ENCODE measurements at places on chromosomes 5 and 9.

GRCh38 chr5:50623666-50624065 is 42.8 kb upstream of the PARP8 start:
- no peak for DNase-seq

DNA sequence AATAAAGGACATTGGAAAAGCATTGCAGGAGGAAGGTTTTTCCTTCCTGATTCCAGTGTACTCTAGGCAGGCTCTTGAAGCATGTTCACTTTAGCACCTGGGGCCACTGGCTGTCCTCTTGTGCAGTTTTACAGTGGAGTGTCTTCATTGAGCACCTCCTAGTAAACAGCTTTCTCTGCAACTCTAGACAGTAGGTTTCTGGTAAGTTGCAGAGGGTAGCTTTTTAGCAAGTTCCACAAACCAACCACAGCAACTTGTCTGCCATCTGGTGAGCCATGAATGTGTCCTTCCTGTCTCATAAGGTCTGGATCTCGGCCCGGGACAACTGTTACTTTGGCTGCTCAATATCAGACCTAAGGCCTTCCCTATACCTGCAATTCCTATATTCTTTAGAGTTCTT is 488.0 kb downstream of the MAN2A1 start:
- no peak for DNase-seq

GRCh38 chr9:38088006-38088925 is 19.2 kb upstream of the SHB start:
- DNase-seq, result peak; percentile 58

- DNase-seq, result no peak
Observed at GRCh38 chr9:87071473-87071872, 124.2 kb upstream of the GAS1 start.

GRCh38 chr5:1474866-1475543 is 29.8 kb upstream of the SLC6A3 start:
- no peak for DNase-seq

- no peak for DNase-seq
Observed at GRCh38 chr9:19208653-19209052, 21.8 kb upstream of the DENND4C start.

DNA sequence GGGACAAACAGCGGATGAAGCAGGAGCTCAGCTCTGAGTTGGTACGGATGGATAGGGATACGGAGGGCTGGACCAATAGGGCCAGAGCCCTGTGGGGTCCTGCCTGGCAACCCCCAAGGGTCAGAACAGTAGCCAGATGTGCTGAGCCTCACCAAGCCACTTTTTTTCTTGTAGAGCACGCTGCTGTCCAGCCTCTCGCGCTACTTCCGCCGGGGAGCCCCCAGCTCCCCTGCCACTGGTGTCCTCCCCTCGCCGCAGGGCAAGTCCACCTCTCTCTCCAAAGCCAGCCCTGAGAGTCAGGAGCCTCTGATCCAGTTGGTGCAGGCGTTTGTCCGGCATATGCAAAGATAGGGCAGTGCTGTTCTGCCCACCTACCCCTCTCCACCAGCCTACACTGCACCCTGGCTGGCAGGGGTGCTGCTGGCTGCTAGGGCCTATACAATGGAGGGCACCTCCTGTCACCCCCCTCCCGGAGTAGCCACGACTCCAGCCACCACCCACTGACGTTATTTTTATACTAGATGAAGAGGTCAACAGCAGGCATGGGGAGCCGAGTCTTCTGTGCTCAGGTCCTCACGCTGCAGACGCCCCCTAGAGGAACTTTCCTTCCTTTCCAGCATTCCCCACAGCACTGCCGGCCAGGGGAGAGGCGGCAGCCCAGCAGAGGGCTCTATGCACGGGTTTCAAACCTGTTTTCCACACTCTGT is 21.6 kb downstream of the SH3GLB2 start:
- DNase-seq, result peak; percentile 19

DNA sequence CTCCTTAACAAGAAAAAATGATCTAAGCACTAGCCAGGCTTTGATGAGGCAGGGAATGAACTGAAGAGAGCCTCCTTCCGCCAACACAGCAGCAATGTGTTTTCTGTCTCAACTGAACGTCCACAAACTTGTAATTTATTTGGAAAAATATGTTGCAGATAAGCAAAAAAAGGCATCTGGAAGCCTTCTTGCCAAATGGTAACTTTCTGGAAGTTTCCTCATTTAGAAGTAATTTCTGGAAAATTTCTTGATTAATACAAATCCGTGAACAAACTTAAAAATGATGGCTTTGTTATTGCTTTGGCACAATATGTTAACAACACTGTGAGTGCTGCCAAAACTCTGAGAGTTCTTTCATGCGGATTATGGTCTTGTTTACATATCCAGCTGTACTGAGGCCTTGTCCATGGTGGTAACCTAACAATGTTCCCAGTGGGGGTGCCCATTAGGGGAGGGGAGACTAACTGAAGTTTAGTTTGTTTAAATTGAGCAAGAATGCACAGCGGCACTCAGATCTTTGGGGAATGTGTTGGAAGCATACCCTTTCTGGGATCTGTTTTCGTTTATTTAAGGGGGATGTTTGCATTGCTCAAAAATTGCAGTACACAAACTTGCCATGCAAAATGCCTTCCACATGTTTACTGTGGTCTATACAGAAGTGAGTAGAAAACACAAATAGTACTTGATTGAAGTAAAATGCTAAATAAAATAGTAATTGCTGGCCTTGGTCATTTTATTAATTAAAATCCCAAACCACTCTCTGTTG is 334.7 kb downstream of the NR2F1-AS1 start:
- DNase-seq, result no peak

GRCh38 chr5:176823869-176824412 is 13.6 kb downstream of the UNC5A start:
- DNase-seq, result no peak

DNA sequence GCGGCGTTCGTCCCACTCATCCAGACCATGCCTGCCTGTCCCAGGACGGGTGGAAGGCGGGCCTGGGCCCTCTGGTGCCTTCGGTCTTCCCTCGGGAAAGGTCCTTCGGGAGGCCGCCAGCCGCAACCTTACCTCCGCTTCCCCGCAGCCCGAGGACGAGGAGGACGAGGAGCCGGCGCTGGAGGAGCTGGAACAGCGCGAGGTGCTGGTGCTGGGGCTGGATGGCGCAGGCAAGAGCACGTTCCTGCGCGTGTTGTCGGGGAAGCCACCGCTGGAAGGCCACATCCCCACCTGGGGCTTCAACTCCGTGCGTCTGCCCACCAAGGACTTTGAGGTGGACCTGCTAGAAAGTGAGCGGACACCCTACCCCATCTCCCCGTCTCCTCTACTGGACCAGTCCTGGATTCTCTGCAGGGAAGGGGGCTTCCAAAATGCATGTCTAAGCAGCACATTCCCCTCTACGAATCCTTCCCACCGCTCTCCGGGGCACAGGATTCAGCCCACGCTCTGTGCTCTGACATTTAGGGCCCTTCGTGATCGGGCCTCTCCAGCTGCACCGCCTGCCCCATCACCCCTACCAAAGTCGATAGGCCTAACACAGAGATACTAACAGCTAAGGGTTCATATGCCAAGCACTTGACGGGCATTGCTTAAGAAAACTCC is 1.1 kb downstream of the ARL10 start:
- no peak for DNase-seq

DNA sequence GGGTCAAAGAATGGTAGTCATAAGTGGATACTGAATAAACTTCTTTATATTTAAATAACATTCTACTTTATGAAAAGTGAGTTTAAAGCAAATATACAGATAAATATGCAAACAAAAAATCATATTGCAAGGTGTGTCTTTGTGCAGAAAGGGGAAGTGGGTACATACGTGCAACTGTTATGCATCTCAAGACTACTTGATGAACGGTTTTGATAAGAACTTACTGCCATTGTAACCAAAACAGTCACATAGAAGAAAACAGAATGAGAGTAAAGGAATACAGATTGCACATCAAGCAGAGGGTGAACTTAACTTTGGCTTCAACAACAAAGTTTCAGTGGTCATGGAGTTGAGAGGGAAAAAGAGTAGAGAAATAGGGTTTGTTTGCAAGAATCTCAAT is 9.9 kb downstream of the CAMK4 start:
- no peak for DNase-seq

DNA sequence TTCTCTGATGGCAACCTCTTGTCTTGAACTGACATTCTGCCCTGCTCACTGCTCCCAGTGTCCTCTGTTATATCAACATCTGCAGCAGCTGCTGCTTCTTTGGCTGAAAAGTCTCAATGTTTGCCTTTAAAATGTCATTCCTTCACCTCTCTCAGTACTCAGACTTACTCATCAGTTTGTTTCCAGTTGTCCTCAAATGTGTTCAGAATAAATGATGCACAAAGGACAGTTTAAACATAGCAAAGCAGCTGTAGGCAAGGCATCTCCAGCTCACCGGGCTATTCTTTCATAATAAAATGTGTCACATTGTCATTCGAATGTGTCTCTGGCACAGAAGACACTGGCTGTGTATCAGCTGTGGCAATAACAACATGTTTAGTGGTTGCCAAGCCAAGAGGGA is 590.9 kb upstream of the ZNF608 start:
- no peak for DNase-seq

DNA sequence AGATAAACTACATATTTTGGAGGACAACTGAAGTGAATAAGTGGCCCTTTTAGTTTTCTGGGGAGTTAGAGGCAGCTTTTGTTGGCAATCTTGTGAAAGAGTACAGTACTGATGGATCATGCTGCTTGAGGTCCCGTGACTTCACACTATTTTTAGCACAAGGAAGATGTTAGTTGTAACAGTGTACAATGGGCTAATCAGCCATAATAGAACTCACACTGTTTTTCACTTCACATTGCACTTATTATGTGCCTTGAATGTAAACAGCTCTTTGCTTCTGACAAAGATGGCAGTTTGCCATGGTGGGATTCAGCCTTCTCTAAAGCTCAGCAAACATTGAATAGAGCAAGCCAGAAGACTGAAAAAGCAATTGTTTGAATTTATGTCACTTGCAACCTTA is 176.7 kb upstream of the ZNF608 start:
- no peak for DNase-seq

DNA sequence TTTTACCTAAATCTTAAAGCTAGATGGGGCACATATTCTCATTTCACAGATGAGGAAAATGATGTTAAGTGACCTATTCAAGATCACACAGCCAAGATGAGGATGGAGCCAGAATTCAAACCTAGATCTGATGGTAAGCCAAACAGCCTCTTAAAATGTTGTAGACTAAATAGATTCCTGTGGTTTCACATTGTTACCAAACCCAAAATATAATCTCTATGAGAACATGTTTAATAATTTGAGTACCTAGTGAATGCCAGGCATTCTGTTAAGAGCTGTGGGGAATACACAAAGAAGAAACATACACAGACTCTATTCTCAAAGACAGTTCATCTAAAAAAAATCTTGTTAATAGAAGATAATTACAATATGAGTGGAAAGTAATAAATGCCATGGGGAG is 25.2 kb downstream of the HOMER1 start:
- no peak for DNase-seq

DNA sequence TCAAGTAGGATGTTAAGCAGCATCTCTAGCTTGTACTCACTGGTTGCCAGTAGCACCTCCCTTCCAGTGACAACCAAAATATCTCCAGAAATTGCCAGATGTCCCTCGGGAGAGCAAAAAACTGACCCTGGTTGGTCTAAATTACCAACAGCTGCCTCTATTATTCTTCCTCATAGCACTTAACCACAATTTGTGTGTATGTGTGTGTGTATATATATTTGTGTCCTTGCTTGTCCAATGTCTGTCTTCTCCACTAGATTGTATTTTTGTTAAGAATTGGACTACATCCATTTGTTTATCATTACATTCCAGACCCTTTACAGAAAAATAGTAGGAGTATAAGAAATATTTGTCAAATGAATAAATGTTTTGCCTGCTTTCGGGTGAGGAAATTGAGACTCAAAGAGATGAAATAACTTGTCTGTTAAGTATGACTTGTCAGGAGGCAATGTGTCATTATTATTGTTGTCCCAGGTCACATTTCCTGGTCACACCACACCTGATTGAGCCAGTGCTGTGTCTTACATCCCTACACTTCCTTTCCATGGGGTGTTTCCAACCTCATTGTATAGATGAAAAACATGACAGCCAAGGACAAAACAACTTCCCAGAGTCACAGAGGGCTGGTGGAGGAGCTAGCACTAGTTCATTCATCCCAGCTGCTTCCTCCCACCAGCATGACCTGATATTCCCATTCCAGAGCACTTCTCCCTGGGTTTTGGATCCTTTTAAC is 11.4 kb upstream of the GRPEL2 start:
- no peak for DNase-seq

- no peak for DNase-seq
Observed at GRCh38 chr5:96683392-96683791, 21.2 kb downstream of the CAST start.

- no peak for DNase-seq
Observed at GRCh38 chr9:94554439-94555331, at the start of gene PCAT7. TSS of gene PCAT7 (plus strand) at chr9:94555083.

- DNase-seq, result no peak
Observed at GRCh38 chr9:124210697-124211096, 47.1 kb upstream of the NEK6 start.

GRCh38 chr9:117744856-117745389 is 40.7 kb downstream of the TLR4 start:
- DNase-seq, result no peak

DNA sequence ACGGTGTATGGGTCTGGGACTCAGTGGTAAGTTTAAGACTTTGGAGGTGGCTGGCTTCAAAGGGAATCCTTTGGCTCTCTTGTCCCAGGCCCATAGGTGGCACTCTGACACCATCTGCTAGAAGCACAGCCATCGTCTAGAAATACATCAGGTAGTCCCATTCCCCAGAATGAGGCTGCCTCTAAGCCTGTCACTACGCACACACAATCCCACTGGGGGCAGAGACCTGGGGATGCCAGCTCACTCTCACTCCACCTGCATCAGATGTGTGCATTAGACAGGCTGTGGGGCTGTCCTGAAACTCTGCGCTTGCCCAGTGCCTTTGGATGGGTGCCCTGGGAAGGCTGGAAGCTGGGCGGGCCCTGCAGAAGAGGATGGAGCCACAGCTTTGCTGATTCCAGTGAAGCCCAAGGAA is 127.5 kb upstream of the PANK3 start:
- DNase-seq, result no peak

DNA sequence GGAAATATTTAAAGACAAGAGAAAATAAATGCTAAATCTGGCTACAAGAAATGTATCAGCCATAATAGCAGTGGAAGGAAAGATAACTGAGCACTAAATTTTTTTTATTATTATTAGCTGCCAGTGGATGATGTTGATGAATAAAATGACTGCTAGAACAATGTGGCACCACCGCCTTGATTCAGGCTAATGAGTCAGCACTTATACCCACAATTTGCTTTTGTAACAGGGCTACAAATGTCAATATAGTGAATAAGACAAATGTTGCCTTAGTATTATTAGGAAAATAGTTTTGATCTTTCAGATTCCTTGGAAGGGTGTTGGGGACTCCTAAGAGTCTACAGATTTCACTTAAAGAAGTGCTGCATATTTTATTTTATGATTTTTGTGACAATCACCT is 555.2 kb upstream of the GRAMD2B start:
- DNase-seq, result no peak

GRCh38 chr9:91844190-91844589 is 105.8 kb downstream of the ROR2 start:
- DNase-seq, result no peak

GRCh38 chr9:70924380-70924779 is 197.0 kb downstream of the TRPM3 start:
- no peak for DNase-seq

GRCh38 chr5:35803191-35803651 is 53.5 kb upstream of the IL7R start:
- no peak for DNase-seq
